Occipital lobe (tissue), 3 donors: ENCODE measurements at places on chromosomes 4 and X. TPM values are rescaled to one million over a fixed set of nuclear protein-coding genes. Genes with fewer than 3 reads are reported as not detected.

DNA sequence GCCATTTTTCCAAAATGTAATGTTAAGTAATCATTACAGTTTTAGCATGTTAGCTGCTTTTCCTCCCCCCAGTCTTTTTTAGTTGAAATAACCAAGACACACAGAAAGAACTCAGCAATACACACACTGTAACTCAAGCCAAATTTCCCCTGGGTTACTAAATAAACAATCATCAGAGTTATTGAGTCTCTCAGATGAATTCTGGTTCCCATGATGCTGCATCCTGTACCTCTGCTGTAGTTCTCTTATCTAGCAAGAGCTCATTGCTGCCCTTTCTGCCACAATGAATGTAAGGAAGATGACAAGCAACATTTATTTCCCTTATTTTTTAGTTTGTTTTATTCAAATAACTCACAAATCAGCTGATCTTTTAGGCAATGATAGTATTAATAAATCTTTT, 185.1 kb downstream of the ARHGAP6 start:
- no peak for DNase-seq

DNA sequence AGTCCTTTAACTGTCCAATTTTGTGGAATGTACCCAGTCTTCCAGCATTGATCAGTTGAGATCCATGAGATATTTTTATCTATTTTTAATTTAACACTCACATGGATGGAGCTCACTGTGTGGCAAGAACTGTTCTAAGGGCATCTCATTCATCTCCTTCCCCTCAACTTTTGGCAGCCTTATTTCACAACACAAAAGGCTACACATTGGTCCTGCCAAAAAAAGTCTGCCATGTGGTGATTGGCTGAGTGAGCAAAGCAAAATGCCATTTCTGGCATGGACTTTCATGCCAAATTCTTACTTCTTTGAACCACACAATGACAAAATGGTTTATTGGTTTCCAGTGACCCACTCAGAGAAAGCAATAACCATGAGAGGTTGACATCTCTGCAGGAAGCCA, 171.6 kb upstream of the MAP3K15 start:
- no peak for DNase-seq

DNA sequence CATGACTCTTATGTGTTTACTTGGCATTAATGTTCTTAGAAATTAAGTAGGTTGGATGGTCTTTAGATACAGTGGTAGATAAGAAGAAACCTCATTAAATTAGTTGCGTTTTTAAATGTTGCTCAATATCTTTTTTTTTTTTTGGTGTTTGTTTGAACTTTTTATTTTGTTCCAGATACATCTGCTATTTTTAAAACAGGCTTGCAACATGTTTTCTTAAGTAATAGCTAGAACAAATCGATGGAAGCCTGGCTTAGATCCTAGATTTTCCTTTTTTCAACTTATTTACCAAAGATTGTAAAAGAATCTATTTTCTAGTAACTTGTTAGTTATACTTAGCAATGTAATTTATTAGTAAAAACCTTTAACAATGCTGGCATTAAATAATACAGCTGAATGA, 9.3 kb downstream of the CNKSR2 start:
- no peak for DNase-seq

Gene CLIC2
- 5.1 TPM for total RNA-seq

DNA sequence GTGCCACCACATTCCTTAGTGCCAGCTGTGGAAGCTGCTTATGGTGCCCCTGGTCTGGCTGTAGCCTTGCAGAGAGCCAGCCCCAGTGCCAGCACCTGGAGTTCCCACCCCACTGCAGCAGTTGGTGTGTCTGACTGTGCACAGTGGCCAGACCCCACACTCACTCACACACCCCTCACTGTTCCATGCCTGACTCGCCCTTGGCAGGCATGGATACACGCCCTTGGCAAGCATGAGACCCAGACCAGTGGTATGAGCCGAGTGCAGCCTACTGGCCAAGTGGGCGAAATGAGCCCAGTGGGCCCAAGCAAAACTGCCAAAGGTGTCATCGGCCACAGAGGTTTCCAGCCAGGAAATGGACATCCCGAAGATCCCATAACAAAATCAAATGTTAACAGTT, 27.4 kb downstream of the NAA11 start:
- DNase-seq, result no peak

DNA sequence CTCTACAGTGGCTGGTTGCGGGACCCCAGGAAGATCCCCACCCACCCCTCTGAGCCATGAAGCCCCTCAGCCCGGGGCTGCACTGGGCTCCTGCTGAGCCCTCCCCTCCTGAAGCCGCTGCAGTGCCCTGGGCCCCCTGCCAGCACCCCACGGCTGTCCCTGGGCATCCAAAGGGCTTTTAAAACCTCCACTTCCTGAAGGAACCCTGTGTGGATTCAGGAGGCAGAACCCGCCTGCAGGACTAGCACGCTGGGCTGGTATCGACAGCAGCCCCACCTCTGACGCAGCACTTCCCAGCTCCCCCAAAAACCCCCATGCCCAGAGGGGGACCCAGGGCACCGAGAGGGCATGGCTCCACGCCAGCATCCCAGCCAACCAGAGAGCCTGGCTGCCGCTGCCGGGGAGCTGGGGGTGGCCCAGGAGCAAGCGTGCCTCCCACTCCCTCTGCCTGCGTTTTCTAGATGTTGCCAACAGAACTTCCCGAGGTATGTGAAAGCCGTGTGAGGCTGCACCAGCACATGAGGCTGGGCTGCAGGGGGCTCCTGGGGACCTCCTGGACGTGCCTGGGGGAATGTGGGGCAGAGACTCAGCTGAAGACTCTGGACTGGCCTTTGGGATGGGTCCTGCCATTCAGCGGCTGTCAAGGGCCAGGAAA, 6.3 kb downstream of the MXD4 start:
- DNase-seq, result no peak

Gene ANTXR2
- 20.1 TPM for total RNA-seq

- no peak for DNase-seq
These were observed 480 bp upstream of the RADX start for GRCh38 chrX:106611317-106611678.

GRCh38 chr4:2937986-2938385, 25.2 kb downstream of the NOP14 start:
- DNase-seq, result no peak

DNA sequence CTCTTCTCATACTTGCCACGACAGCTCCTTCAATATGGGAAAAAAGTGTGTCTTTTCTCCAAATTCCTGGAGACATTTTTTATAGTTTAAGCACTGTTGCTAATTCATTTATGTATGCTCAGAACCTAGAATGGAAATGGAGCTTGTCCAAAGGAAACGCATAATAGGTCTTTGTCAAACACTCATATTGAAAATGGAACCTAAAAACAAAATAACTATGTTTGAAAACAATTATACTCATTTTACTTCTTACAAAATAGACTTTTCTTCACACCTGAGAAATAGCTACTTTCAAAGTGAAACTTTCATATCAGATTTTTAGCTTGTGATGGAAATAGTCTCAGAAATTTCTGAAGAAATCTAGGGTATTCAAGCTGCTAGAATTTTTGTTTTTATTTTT, 529.7 kb upstream of the BOD1L1 start:
- DNase-seq, result no peak

- DNase-seq, result no peak
These were observed 377.7 kb downstream of the PACRGL start for GRCh38 chr4:21077967-21078366.

Gene MMAA
- 10.6 TPM for total RNA-seq

DNA sequence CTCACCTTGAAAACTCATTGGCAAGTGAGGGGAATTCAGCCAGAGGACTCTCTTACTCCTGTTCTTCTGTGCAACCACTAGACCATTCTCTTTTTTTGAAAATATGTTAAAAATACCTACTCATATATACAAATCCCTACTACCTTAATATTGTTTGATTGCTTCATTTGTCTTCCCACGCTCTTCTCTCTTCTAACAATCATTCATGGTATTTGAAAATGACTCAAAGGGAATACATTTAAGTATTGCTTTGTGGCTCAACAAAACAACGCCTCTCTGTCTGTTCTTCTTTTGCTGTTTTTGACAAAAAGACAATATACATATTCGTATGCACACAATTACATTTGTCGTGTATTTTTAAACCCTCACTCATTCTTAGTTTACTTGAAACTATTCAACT, 589.4 kb downstream of the ANKRD50 start:
- DNase-seq, result no peak

- DNase-seq, result no peak
These were observed 169.8 kb upstream of the BCOR start for GRCh38 chrX:40267334-40268187.

DNA sequence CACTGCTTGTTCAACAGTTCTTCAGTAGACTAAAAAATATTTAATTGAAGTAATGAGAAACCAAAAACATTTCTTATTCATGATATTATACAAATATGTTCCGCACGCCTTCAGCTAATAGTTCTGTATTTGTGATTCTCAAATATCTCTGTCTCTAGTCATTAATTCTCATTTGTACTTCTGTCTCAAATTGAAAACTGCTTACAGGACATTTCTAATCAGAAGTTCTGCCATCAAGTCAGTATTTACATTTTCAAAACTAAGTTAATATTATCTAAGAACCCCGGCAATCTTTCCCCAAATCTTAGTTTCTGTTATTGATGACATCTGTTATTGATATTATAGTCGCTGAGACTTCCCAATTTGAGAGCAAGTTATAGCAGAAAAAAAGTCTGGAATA, 78.6 kb upstream of the PGRMC2 start:
- DNase-seq, result no peak

DNA sequence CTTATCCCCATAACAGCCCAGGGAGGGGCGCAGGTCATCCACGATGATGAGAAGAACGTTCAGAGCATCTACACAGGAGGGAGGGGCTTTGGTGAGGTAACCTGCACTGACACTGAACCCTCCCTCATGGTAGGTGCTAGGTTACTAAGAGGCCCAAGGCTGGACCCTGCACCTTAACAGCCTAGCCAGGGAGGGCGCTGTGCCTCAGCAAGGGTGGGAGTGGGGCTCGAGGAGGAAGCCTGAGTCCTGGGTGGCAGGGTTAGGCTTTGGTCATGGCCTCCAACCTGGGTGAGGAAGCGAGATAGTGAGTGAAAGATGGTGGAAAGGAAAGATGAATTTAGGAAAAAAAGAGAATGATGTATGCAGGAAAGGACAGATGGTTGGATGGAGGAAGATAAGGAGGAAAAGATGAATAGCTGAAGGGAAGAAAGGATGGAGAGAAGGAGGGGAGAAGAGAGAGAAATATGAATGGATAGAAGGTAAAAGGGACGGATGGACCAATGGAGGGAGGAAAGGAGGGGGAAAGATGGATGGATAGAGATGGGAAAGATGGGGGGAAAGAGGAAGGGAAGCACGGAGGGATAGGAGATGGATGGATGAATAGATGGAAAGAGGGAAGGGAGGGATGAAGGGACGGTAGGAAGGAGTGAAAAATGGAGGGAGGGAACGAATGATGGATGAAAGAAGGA, 736 bp downstream of the IDS start:
- DNase-seq, result no peak
